ENCODE measurements at places on chromosomes 6 and 20. TPM values are rescaled to one million over a fixed set of nuclear protein-coding genes. Genes with fewer than 3 reads are reported as not detected.
A peak's percentile ranks its signal among the peaks of the same experiment; 100 is the strongest.

DNA sequence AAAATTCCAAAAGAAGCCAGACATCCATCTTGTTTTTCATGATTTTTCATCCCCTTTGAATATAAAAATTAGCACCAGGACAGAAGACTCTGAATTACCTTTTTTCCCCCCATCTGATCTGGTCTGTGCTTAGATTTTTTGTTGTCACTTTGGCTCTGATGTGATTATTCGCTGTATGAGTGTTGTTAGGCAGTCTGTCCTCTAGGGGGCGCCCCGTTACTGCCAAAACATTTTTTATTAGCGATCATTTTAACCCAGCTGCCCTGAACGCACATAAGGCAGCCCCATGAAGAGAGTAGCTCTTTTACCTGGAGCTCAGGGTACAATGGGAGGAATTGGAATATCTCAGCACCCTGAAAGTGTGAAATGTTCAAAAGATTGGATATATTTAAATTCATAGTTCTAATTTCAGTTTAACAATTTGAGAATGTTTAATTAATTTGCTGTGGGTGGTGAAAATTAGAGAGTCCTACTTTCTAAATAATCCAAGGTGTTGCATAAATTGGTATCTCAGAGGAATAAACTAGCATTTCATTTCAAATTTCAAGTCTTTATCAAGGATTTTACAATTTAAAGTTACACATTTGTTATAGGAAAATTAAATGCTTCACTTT is 60.8 kb downstream of the PRPH2 start:
- DNase-seq, result peak; percentile 81

Gene PGC
- total RNA-seq, result not detected

Gene RFX6
- not detected for total RNA-seq

DNA sequence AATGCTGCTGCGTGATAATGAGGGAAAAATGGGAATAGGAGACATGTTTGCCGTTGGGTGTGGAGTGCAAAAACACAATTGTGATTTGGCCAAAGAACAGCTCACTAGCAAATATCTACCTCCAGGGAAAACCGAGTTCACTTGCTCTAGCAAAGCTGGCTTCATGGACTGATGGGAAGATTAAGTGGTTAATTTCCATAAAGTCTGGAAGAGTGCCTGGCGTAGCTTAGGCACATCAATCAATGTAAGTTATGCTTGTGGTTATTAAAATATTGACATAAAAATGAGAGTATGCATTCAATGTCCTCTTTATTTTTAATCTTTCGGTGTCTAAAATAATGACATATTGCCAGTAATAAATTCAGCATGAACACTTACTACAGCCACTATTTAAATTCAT is 267.5 kb downstream of the SMOC2 start:
- DNase-seq, result no peak

DNA sequence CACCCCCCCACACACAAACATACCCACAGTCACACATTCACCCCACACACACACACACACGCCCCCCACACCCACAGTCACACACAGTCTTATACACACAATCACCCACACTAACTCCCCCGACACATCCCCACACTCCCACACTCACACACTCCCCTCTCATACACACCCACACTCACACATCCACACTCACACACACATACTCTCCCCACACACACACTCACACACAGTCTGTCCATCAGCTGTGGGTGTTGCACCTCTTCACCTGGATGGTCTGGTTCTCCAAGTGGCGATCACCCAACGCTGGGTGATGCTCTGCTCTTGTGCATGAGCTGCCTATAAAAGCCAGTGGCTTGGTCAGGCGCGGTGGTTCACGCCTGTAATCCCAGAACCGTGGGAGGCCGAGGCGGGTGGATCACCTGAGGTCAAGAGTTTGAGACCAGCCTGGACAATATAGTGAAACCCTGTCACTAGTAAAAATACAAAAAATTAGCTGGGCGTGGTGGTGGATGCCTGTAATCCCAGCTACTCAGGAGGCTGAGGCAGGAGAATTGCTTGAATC is 158.9 kb downstream of the SMOC2 start:
- DNase-seq, result no peak

Measured in naive thymus-derived CD4-positive, alpha-beta T cell (primary cell).